Stimulated activated CD8-positive, alpha-beta memory T cell treated with anti-CD3 and anti-CD28 coated beads, Interleukin-12 subunit alpha, Interleukin-12 subunit beta, amount 100 ng/mL, for 4 hours (primary cell): ENCODE measurements at places on chromosomes 3 and 15.

GRCh38 chr3:79846148-79846933 lies 78.5 kb upstream of the ROBO1 start:
- no peak for DNase-seq

GRCh38 chr3:4726549-4726948 lies 233.4 kb downstream of the ITPR1 start:
- no peak for DNase-seq

- no peak for DNase-seq
Observed at GRCh38 chr15:39247574-39247973, 333.3 kb upstream of the THBS1 start.

DNA sequence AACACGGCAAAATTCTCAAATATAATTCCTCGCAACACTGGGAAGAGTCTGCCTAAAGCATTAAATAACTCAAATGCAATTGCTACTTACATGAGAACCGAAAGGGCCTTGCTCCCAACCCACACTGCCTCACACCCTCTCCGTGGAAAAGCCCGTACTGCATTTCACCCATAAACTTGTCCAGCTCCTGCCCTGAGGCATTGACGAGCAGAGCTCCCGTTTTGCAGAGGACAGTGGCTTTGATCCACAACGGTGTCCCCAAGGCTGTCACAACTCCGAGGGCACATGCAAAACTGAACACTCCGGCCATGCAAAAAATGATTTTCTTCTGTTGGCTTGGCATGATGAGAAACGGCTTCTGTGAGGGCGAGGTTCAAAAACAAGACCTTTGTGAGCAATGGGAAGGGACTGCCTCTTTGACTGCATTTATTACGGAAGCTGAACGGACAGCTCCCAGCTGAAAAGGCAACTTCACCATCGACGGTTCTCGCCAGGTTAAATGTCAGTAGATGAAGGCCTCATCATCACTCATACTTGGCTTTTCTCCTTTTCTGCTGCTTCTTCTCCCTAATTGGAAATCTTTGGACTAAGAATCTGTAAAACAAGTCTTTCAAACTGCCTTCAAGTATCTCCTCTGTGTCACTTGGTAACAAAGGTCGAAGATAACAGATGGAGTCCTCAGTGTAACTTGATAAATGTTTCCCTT lies at the start of gene CLRN1:
Gene CLRN1 (minus strand): TSS at position 362 of the 706 bp plus-strand sequence. CDS start 19 bp downstream, at position 343.
- DNase-seq, result no peak

DNA sequence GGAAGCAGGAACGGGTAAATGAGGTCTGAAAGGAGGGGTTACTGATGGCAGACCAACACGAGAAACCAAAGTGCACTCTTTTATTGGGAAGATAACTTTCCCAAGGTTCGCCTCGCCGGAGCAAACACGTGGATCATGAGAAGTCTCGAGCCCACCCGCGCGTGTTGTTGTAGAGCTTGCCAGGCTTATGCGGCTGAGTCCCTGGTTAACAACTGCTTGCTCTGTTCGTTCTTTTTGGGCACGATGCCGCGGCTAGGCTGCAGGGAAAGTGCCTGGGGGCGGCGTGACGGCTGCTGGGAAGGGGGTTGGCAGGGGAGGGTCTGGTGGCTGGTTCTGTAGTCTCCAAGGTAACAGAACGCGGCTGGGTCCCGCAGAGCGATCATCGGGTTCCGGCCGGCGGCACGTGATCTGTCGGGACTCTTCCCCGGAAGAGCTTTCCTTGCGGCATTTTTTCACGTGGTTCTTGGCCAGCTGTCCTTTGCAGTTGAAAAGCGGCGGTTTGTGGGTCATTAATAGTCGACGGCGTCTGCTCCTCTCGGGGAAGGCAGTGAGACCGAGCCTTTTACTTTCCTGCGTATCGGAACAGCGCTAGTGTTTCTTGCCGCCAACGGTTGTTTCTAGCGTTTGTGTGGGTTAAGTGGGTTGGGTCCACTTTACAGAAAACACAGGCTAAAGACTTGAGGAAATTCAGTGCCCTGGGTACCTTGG lies 1.5 kb downstream of the MGA start:
- peak; percentile 54 for DNase-seq

- DNase-seq, result no peak
Observed at GRCh38 chr15:82536409-82537350, 3.6 kb downstream of the RPS17 start.

DNA sequence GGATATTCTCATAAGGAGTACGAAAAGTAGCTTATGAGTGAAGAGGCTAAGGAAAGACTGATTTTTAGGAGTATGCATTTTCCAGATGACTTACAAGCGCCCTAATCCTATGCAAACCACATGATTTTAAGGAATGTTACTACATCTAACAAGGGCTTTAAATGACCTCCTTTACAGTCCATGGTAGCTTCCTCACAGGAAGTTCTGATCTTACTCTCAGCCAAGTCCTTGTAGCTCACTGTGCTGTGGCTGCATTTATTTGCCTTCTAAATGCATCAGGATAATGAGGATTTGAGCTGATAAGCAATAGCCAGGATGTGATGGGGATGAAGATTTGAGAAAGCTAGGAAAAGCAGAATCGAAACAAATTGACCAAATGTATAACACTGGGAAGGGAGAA lies 896.0 kb downstream of the MCTP2 start:
- DNase-seq, result no peak

- DNase-seq, result no peak
Observed at GRCh38 chr3:120850381-120851295, 57.4 kb upstream of the STXBP5L start.

GRCh38 chr3:79329154-79329553 lies 438.6 kb downstream of the ROBO1 start:
- DNase-seq, result no peak

- DNase-seq, result no peak
Observed at GRCh38 chr3:66068255-66068654, 29.5 kb upstream of the MAGI1 start.

DNA sequence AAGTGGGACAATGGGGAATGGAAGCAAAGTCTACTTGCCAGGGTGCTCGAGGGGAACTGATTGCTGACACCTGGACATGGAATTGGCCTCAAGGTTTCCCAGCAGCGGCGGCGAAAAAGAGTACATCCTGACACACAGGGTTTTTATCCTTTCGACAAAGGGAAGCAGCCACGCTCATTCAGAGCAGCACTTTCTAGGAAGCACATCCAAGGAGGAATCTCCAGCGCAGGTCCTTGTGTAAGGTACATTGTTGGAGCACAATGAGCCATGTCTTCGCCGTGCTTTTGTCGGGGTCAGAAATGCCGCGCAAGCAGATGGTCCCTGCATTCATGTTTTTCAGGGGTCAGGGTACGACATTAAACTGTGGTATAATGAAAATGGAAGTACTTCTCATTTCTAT lies 16.8 kb downstream of the CACNA1D start:
- DNase-seq, result no peak

- no peak for DNase-seq
Observed at GRCh38 chr3:151770956-151771355, 37.2 kb downstream of the AADACL2 start.

DNA sequence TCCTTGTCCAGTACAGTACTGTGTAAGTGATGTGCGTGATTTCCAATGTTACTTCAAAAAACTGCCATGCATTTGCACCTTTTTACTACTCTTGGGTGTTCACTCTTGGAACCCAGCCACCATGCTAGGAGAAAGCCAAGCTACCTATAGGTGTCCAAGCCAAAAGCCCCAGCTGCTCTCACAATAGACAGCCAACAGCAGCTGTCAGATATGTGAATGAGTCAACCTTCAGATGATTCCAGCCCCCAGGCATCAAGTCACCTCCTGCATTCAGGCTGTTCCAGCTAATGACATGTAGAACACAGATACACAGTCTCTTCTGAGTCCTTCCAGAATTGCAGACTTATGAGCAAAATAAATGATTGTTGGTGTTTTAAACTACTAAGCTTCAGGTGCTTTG lies 417.7 kb upstream of the TGFBR2 start:
- DNase-seq, result no peak

DNA sequence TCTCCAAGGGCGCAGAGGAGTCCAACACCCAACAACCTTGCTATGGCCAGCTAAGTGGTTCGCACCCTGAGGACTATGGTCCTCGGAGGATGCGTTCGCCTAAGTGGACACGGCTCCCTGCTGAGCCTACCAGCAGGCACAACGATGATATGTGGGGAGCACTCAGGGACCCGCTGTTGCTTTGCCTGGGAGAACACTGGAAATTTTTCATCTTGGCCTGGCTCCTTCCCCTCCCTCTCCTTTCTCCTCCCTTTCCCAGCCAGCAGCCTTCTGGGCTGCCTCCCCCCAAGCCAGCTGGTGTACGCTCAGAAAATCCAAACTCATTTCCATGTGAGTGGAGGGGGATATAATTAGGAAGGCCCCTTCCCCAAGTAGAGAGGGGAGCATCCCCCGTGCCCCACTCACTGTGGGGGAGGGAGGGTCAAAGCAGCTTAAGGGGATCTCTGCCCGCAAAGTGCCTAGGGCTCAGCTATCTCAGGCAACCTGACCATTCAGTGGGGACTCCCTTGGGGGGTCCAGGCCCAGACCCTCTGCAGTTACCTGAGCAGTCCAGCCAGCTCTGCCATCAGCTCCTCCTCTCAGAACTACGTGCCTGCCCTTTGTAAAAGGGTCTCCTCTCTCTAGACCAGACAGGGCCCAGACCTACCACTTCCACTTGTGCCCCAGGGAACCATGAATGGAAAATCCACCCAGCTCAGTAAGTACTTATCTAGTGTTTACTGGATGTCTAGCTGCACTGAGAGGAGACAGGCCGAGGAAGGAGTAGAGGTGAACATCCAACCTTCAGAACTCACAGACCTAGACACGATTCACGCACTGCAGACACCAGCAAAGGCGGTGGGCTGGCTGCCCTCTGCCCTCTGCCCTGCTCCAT lies 742 bp upstream of the SEMA7A start:
- DNase-seq, result no peak

DNA sequence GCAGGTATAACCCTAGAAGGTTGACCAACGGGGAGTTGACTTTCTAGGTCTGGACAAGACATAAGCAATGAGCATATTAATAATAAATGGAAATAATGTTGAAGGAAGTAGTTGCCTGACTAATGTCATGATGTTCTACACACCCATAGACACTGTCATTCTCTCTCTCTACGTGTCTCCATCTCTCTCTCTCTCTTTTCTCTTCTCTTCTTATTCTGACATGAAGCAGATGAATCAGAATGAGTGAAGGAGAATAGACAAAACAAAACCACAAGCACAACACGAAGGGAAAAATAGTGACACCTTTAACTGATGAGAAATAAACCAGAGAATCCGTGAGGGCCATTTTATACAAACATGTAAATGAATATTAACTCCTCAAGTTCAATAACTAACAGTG lies 26.7 kb upstream of the CCDC80 start:
- DNase-seq, result no peak

DNA sequence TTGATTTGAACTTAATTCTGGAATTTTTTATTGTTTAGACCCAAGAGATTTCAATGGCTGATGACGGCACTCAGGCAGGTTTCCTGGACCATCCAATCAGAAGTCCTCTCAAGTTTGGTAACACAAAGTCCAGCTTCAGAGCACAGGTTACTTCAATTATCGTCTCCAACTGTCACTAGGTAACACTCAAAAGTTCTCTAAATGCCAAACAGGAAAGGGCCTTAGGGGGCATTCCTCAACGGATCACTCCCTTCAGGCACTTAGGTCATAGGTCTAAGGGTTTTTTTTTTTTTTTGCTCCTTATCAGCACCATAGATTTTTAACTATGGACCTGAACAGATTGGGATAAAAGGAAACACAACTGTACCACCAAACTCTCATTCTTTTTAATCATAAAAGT lies 85.8 kb downstream of the MEIS2 start:
- DNase-seq, result no peak

- no peak for DNase-seq
Observed at GRCh38 chr3:134597390-134597970, 53.3 kb downstream of the KY start.

DNA sequence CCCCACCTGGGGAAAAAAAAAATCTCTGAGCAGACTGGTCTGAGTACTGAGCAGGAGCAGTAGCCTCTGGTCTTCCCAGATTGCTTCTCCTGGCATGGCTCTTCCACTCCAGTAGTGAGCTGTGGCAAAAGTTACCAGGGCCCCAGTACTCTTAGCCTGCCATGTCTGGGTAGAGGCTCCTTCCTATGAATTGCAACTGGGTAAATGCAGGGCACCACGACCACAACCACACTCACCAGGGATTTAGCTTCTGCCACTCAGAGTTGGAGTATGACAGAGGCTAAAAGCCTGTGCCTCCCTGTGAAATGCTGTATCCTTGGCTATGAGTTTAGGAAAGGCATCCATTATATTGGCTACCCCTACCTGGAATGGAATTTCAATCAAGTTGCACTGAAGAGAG lies 67.9 kb upstream of the CCDC54 start:
- no peak for DNase-seq

DNA sequence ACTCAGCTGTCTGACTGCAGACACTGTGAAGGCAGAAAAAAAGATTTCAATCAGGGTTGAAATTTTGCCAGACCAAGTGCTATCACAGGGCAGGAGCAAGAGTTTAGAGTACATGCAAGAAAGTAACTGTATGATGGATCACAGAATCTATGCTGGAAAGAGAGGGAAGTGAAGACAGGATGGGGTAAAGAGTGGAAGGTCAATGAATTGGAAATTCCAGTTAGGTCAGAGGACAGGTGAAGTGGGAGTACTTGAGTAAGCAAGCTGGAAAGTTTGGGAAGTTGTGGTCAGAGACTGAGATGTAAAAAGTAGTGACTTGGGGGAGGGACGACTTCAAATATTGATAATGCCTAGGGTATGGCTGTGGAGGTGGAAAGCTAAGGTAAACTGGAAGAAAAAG lies 7.2 kb downstream of the SPG11 start:
- no peak for DNase-seq

DNA sequence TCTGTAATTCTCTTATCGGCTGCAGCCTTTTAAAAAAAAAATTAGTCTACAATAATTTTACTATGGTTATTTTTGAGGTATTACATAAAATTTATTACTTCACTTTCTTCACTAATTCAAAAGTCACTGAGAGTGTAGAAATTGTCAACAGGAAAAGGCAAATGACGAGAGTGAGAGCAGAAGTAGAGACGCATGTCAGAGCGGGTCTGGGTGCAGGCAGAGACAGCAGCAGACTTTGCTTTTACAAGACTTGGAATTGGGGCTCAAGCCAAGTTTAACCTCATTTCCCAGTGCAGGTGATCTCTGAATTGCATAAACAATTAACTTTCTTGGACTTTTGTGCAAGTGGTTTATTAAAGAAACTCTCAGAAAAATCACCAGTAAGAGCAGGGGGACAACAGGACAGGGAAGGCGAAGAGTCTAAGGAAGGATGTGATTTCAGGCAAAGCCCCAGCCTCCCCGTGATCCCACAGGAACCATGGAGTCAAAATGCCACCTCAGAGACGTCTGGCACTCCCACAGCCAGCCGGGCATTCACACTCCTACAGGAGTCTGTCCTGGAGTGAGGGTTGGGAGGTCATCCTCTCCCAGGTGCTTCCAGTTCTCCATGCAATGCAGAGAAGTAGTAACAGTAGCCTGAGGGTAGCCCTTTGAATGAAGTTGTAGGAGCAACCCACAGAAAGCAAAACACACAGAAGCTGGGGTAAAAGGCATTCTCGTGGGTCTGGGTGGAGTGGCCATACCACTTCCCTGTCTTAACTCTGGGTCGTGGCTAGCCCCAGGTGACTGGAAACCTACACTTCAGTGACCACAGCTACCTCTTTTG lies 274.0 kb upstream of the TGFBR2 start:
- no peak for DNase-seq
